A172 (cell line): ENCODE measurements at places on chromosomes 3 and 15.

GRCh38 chr3:24401090-24401810 lies 93.4 kb downstream of the THRB start:
- DNase-seq, result no peak

GRCh38 chr3:134028486-134029255 lies 1.1 kb downstream of the SLCO2A1 start:
- no peak for DNase-seq

DNA sequence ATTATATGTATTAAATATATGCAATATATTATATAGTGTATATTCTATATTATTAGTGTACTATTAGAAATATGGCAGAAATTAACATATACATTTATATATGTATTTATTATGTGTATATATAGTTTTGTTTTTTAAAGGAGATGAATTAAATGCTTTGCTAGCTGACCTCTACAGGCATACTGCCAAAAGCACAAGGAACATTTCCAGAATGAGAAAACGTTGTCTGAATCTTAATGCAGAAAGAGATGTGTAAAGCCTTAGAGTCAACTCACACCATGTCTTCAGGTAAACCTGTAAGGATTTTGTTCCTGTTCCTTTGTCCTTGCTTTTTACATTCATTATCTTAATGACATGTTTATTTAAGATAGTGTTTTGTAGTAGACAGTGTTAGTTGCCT lies 111.9 kb downstream of the ST8SIA2 start:
- no peak for DNase-seq

- no peak for DNase-seq
These were observed 33.8 kb downstream of the PIK3R4 start for GRCh38 chr3:130712718-130713423.

- no peak for DNase-seq
These were observed 224.0 kb downstream of the PLOD2 start for GRCh38 chr3:145936971-145937370.

DNA sequence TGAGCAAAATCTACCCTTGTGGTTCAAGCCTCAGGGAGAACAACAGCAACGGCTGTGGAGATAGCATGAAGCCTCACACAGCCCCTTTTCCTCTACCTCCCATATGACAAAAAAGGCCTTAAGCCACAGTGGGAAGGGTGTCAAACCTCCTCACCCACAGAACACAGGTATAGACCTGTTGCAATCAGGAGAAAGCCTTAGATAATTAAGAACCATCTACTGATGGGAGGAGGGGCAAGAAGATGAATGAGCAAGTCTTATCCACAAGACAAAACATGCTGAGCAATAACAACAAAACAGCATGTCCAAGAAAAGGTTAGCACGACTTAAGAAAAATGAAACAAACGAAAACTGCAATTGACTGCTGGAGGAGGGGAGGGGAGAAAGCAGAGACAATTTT lies 272.9 kb upstream of the BCHE start:
- DNase-seq, result no peak

GRCh38 chr3:143998266-143998665 lies 26.6 kb downstream of the DIPK2A start:
- peak; percentile 84 for DNase-seq

DNA sequence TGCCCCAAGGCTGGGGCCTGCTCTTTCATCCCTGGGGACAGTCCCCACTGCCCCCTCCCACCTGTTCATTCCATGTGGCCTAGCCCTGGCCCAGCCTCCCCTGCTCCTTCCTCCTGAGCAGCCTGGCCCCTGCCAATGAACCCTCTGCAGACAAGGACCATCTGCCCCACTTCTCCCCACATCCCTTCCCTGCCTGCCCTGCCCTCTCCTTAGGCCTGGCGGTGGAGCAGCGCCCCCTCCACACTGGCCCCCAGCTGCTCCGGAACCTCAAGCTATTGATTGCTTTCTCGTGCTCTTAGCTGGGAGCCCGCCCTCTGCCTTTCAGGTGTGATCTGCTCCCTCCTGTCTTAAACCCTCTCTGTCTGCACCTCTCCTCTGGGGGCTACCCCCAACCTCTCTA lies 8.0 kb downstream of the PLXNA1 start:
- DNase-seq, result no peak

- DNase-seq, result no peak
These were observed 457.3 kb downstream of the SI start for GRCh38 chr3:164620956-164621355.

DNA sequence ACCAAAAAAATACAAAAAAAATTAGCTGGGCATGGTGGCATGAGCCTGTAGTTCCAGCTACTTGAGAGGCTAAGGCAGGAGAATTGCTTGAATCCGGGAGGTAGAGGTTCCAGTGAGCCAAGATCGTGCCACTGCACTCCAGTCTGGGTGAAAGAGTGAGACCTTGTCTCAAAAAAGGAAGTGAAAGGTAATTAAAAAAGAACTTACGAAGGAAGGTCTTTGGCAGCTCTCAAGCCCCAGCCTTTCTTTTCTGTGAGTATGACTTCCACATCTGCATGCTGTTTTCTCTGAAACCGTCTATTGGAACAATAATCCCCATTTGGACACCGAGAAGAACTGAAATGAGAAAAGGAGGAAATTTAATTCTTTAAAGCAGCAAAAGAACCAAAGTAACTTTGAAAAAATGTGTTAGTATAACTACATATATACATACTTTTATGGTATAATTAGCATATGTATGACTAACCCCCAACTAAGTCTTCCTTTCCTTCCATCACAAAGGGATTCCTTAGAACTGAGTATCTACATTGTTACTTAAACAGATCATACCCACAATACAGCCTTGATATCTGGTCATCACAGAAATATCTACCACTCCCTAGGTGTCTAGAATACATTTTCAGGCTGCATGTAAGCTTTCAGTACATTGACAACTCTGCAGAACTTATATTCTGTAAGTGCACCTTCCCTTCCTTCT lies 50.1 kb downstream of the SETD2 start:
- DNase-seq, result peak; percentile 71

DNA sequence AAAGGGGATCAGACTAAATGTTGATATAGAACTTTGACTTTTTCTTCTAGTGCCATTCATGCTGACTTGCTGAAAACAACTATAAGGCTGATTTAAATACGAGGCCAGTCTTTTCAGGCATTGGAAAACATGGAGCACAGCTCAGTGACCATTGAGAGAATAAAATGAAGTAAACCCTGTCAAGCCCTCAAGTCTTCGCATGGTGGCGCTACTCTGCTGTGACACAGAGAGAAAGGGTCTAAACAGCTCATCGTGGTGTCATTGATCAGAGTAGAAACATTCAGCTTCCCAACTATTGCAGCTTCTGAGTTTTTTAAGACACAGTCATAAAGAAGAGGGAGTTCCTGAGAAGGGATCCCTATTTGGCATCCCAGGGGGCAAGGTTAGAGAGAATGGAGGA lies 716.2 kb downstream of the DIPK2A start:
- DNase-seq, result no peak

DNA sequence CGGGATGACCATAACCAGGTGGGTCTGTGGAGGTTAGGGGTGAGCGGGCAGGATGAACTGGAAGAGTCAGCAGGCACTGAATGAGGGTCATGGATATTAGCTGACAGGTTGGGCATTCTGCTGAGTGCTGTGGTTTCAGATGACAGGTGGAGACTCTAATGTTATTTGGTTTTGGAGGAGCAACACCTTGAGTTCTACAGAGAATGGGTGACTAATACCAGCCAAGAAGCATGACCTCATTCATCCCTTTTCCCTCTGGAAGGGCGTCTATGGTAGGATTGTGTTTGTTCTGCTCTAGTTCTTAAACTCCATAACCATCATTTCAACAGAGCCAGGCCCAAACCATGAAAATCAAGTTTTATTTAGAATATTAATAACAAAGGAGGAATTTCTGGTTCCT lies 550.7 kb upstream of the LMCD1 start:
- no peak for DNase-seq

- DNase-seq, result no peak
These were observed 60.1 kb downstream of the SUMF1 start for GRCh38 chr3:4406746-4407568.

DNA sequence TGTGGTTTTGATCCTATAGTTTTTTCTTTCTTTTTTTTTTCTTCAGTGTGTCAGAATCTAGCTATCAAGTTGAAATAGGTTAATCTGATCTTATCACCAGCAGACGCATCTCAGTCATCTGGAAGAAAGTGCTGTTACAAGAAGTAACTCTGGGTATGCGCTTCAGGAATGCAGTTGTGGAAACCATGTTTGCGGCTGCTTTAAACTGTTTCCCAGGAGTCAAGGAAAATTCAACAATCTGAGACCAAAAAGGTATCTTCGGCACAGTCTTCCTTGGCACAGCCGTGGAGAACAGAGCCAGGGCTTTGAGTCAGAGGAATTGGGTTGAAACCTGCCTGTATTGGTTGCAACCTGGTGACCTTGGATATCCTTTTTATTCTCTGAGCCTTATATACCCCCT lies 59.9 kb downstream of the CD47 start:
- DNase-seq, result no peak

GRCh38 chr3:173992416-173992815 lies 594.9 kb downstream of the NLGN1 start:
- no peak for DNase-seq
